ENCODE measurements at places on chromosomes 1 and 21.
A peak's percentile ranks its signal among the peaks of the same experiment; 100 is the strongest.

DNA sequence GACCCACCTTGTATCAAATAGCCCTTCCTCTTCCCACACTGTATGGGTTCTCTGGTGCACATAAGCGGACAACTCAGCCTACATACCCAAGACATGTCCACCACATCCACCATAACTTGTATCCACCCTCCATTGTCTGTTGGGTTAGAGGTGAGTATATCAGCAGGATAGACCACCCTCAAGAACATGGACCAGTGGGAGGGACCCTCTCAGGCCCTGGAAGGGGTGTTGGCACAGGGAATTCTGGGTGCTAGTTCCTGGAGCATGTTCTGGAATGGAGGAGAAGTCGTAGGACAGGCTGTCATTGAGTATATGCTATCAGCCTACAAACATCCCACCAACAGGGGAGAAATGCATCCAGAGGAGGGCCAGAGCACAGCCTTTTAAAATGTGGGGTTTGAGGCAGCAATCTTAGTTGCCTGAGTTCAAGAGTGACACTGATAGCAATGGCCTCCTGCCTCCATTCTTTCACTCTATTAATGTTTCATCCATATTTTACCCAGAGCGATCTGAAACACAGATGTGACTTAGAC lies 7.5 kb downstream of the CD55 start:
- no peak for DNase-seq

DNA sequence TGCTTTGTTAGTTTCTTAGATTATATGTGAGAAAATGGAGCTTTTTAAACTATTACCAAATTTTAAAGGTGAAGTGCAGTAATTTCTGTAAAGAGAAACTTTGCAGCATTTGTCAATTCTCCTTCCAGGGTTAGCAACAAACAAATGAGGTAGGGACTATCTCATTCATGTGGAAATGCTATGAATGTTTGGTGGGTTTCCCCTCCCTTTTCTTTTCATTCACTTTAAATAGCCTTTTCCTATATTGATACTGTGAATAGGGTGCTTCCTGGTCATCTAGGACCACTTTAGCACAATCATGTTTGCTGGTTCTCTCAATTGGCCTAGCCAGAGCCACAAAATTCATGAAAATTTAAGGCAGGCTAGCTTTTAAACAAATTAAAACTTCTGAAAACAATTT lies 20.6 kb downstream of the ZBTB37 start:
- DNase-seq, result no peak

GRCh38 chr1:28668956-28669723 lies 556 bp downstream of the GMEB1 start:
- peak; percentile 4 for DNase-seq

DNA sequence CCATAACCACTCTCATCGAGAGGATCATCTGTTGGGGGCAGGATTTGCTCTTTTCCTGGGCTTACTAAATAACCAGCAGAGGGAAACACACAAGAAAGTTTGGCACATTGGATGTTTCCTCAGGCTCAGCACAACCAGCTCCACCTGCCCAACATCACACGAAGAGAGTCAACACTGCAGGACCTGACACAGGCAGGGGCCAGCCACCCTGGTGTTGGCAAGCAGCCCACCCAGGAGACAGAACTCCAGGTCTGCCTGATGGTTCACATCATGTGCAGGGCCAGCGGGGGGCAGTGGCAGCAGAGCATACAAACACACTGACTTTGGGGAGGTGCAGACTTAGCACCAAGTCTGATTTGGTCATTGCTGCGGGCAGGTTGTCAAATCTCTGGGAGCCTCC lies 182.3 kb upstream of the GALNT2 start:
- no peak for DNase-seq

DNA sequence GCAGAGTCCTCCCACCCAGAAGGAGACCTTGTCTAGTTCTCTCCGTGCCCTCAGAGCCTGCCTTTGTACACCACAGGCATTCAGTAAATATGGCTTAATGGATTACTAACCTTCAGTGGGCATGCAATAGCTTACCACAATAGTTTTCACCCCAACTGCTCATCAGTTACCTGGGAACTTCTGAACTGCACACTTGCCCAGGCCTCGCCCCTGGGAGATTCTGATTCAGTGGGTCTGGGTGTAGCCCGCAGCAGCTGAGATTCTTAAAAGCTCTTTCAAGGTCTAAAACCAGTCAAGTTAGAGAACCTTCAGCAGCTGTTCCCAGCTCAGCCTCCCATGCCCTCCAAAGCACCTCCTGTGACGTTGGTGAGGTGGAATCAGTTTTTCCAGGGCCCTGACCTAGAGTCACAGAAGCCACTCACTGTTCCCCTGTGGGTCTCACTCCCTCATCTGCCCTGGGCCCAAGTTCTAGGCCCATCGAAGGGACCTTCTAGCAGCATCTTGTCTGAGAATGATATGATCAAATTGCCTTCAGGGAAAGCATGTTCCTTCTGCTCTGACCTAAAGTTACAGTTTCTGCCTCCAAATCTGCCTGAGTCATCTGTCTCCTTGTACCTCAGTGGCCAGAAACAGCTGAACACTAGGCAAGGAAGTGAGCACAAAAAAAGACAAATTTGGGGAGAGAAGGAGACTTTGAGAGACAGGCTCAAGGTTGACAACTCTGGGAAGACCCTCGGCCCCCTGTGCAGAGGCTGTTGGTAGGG lies 10.8 kb downstream of the ASAP3 start:
- no peak for DNase-seq

GRCh38 chr1:178389441-178389840 lies 107.3 kb downstream of the CLEC20A start:
- DNase-seq, result no peak

DNA sequence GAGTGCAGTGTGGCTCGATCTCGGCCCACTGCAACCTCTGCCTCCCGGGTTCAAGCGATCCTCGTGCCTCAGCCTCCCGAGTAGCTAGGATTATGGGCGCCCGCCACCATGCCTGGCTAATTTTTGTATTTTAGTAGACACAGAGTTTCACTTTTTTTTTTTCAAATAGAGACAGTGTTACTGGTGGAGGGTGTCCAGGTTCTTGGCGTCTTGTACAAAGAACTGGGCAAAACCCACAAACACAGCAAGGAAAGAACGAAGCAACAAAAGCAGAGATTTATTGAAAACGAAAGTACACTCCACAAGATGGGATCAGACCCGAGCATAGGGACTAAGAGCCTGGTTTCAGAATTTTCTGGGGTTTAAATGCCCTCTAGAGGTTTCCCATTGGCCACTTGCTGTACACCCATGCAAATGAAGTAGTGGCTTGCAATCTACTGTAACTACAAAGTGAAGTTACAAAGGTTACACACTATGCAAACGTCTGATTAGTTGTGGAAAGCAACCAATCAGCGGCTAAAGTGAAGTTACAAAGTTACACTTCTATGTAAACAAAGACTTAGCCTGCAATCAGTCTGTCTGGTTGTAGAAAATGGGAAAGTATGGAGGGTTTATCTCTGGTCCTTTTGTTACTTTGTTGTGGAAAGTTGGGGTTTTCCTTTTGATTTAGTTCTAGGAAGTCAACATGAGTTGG lies 199.1 kb downstream of the DYRK1A start:
- no peak for DNase-seq

DNA sequence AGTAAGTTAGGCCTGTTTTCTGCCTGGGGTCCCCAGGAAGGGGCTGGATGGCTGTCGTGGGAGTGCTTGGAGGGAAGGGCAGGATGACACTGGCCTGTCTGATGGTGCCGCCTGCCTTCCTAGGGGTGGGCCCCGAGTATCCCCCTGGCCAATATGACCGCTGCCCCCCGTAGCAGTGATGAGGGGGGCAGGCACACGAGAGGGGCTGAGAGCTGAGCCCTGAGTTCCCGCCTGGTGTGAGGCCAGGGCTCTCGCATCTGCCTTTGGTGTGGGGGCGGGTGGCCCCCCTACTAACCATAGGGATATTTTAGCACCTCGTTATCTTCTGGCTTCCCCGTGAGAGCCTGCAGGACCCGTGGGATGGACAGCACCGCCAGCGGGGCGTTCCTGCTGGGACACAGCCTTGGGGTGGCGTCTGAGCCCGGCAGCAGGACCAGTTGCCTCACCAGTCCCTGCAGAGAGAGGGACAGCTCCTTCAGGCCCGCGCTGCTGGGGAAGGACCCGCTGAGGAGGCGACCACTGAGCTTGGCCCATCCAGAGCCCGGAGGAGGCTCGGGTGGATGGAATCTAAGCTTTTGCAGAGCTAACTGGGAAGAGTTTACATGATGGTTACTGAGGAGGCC lies 10.4 kb downstream of the KRTAP10-1 start:
- DNase-seq, result no peak

DNA sequence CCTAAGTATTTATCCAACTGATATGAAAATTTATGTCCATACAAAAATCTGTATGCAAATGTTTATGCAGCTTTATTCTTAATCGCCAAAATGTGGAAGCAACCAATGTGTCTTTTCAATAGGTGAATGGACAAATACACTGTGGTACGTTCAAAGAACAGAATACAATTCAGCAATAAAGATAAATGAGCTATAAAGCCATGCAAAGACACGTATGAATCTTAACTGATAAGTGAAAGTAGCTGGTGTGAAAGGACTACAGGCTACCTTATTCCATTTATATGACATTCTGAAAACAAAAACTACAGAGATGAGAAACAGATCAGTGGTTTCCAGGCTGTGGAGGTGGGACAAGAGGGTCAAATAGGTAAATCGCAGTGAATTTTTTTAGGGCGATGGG lies 419.6 kb upstream of the B3GALT2 start:
- no peak for DNase-seq

DNA sequence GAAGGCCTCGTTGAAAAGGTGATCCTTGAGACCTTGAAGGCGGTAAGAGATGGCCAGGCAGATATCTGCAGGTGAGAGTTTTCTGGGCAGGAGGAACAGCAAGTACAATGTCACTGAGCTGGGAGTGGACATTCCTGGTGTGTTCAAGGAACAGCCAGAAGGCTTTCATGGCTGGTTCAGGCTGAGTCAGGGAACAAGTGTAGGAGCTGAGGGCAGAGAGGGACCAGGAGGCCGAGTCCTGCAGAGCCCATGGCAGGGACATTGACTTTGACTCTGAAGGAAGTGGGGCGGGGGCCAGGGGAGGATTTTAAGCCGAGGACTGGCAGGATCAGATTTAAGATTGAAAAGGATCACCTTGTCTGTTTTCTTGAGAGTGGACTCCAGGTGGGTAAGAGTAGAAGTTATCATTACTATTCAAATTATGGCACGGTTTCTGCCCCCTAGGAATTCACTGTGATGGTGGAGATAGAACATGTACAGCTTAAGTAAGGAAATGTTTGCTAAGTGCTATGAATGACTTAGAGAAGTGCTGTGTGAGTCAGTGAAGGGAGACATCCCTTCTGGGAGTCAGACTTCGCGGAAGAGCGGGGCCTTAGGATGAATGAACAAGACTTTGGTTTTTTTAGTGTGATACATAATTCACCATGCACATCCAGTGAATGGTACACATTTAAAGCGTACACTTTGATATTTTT lies 202.3 kb downstream of the KIF26B start:
- no peak for DNase-seq

- DNase-seq, result peak; percentile 35
Measured at GRCh38 chr1:227225715-227226346, 92.5 kb downstream of the CDC42BPA start.

DNA sequence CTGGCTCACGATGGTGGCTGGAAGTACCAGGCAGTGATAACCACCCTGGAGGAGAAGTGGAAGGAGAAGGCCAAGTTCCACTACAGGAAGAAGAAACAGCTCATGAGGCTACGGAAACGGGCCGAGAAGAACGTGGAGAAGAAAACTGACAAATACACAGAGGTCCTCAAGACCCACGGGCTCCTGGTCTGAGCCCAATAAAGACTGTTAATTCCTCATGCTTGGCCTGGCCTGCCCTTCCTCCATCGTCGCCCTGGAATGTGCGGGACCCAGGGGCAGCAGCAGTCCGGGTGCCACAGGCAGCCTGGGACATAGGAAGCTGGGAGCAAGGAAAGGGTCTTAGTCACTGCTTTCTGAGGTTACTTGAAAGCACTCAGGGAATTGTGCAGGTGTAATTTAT lies 10.8 kb downstream of the IL24 start:
- DNase-seq, result no peak

GRCh38 chr21:46212721-46213484 lies 15.7 kb downstream of the LSS start:
- DNase-seq, result no peak

DNA sequence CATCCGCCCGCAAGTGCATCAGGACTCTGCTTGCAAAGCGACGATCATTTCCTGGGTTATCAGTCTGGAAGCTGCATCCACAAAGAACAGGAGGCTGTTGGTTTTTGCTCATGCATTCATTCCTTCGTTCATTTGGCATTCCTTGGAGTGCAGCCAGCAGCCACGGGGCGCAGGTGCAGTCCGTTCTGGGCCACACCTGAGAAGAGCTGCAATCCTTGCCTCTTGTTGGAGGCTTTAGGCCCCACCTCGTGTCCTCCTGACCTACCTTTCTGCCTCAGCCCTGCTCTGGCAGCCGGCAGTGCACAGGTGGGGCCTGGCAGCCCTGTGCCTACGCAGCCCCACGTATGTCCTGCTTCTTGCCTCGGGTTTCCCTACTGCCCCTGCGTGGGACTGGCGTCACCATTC lies 19.6 kb upstream of the C2CD2 start:
- DNase-seq, result no peak

- no peak for DNase-seq
Measured at GRCh38 chr21:19908390-19908789, 1089.8 kb upstream of the NCAM2 start.

DNA sequence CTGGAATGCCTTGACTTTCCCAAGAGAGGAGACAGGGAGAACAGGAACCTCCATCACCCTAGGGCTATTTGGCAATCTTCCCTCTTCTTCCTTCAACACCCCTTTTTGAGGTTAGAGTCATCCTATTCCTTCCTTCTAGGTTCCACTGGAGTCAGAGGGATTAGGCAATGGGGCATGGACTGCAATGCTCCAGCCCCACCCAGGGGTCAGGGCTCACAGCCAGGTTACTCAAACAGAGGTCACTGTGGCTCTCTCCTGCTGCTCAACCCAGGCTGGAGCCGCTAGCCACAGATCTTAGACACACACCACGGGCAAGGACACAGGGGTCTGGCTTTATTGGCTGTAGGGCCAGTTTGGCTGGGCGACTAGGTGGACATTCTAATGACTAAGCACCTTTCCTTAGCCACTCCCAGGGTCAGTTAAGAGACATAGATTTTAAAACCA lies 145.5 kb upstream of the NRIP1 start:
- DNase-seq, result no peak

DNA sequence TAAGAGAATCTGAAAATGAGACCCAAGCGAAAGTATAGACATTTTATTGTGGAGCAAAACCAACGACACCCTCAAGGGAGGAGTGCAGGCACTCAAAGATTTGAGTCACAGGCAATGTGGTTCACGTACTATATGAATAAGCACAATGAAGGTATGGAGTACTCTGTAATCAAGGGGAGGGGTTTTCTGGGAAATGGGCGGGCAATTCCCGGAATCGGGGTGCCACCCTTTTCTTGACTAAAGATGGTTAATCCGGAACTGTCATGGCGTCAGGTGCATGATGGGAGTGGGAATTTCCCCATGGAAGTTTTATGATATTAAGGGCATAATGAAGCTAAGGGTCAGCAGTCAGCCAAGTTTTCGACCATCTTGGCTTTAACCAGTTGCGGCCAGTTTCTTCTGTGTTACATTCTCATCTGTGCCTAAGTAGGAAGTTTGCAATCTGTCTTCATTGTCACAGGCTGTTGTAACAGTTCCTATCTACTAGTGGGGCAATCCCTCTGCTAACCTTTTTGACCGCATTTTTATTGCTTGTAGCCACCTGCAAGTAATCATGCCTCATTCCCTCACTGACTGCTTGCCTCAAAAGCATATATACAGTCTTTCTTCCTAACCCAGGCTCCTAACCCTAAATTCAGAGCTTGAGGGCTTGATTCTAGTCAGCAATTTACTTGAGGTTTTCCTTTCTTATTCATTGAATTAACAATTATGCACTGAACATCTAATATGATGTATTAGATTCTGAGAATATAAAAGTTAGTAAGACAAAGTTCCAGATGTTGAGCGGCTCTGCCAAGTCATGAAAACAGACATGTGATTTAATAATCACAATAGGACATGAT lies 775 bp upstream of the AIM2 start:
- DNase-seq, result no peak

All from HCT116 (cell line).